ENCODE measurements at places on chromosomes 3 and 15.

GRCh38 chr3:188869628-188870027 is 302.1 kb upstream of the TPRG1 start:
- no peak for DNase-seq

DNA sequence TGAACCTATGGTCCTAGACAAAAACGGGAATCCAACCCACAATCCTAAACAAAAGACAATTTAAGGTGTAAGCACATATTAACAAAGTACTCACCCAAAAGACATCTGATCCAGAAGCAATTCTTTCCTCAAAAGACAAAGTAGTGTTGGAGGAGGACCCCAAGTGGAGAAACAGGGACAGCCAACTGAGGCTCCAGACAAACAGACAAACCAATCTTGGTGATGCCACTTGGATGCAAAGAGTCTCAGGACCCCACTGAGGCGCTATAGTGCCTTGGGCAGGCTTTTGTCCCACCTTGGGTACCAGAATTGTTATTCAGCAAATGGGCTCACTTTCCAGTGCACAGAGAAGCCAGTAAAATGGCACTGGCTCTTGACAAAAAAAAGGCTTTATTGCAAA is 613.8 kb downstream of the DIPK2A start:
- DNase-seq = no peak

DNA sequence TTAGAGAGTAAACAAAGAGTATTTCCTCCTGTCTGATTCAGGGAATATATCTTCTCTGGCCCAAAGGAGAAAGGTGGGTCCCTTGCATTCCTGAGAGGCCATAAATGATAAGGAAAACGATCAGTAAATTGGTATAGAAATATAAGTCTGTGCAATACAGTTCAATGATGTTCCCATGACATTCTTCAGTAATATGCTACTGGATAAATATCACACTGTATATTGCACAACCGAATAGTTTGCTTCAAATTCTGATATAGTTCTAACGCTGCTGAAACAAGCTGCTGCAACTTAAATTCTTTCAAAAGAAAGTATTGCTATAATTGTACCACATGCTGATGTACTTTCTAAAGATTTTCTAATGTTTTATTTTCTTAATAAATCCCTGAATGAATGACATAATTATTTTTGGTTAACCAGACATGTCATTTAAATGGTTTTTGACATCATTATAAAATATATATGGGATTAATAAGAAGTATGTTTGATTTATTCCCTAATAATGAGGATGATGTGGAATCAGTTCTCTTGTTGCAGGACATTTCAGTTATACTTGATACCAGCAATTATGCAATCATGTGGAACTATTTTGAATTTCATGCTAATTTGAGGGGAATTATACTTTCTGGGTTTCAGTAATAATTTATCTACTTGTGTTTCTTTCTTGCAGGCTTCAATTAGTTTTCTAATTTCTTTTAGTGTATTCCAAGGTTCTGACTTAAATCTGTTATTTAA is 44.9 kb downstream of the FGF7 start:
- no peak for DNase-seq

- no peak for DNase-seq
These were observed 81.5 kb downstream of the GAP43 start for GRCh38 chr3:115704661-115705338.

DNA sequence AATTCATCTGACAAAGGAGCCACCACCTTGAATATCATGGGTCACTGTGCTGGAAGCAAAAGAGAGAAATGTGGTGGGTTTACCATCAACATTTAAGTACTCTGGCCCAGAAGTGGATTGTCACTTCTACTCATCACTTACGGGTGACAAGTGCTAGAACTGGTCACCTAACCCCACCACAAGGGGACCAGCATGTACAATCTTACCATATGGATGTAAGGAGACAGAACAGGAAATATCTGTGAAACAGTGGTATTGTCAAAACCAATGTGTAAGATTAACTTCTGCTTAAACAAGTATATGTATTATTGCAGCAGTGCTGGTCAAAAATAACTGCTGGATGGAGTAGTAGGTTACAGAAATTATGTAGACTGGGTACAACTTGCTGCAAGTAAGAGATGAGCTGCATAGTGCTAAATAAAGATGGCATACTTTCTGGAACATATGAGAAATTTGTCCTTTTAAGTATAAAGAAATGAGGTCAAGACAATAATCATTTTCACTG is 171.8 kb downstream of the POTEB3 start:
- no peak for DNase-seq

DNA sequence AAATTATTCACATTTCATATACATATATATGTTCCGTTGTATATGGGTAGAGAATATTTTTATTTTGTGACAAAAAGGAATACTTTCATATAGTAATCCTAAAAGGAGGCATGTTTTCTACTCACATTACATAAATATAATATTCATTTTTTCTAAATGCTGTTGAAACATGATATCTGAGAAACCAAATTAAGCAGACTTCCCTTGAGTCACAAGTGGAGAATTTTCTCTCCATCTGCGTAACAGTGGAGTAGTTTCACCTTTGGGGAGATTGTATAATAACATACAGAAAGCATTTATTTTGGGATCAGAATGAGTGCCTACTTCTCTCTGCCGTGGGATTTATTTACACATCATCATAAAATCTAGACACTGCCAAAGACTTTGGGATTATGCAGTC is 849.8 kb downstream of the NSUN3 start:
- DNase-seq = no peak

GRCh38 chr15:44193651-44194322 is 1.3 kb downstream of the FRMD5 start:
- no peak for DNase-seq

GRCh38 chr3:178271740-178272387 is 264.4 kb upstream of the KCNMB2 start:
- no peak for DNase-seq

GRCh38 chr3:192299921-192300320 is 427.4 kb downstream of the FGF12 start:
- no peak for DNase-seq

DNA sequence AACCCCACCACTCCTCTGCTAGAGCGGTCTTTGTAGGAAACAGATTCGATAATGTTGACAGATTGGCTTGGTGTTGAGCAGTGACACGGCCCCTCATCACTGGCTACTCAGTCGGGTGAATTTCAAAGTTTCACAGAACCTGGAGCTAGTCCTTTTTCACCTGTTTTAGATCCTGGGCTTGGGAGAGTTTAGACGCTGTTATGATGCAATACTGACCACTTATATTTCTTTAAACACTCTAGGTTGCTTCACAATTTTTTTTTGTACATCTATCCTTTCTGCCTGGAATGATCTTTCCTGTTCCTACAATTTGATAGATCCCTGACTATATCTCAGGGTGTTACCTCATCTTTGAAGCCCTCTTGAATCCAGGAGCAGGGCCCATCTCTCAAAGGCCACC is 97.1 kb upstream of the ATP10A start:
- no peak for DNase-seq

GRCh38 chr3:188421151-188421821 is 267.3 kb downstream of the LPP start:
- no peak for DNase-seq

DNA sequence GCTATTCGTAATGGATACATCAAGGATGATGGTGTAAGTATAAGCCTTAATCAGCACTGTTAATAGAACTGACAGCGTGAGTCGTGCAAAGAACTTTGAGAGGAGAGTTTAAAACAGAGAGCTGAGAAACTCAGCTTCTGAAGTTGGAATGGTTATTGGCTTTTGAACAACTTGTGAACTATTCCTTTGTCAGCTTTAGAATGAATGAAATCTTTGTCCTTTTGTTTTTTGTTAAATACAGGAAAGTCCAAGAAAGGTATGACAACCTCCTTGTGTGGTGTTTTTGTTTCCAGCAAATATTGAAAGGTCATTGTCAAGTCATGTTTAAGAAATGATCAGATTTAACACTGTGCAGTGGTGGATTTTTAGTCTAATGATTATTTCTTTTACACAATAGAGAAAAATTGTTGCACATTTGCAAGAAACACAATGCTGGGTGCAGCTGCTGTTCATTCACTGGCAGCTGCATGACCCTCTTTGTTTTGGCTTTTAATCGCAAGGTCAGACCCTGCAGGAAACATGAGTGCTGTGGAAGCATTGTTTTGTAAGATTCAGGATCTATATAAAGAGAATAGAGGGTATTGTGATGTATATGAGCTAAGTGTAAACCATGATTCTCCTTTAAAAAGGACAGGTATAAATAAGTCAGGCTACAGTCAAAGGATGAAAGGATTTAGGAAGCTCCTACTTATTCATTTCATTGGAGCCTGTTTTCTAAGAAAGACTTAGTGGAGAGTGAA is 21.7 kb upstream of the ABHD10 start:
- no peak for DNase-seq

DNA sequence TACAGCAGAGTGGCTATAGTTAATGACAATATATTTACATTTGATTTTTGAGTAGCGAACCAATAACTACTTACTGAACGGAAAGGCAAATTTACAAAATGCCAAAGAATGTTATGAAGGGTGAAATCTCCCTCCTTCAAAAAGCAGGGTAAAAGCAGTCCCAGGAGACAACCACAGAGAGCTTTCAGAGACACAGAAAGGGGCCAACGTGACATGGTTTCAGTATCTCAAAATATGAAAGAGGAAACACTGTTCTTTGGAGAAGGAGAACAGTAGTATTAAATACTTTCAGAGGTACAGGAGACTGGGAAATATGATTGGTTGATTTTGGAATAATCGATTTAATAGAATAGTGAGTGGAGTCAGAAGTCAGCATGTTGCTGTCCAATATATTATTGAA is 52.3 kb upstream of the ROBO1 start:
- DNase-seq = no peak

GRCh38 chr3:20394243-20394642 is 208.2 kb upstream of the SGO1 start:
- no peak for DNase-seq

DNA sequence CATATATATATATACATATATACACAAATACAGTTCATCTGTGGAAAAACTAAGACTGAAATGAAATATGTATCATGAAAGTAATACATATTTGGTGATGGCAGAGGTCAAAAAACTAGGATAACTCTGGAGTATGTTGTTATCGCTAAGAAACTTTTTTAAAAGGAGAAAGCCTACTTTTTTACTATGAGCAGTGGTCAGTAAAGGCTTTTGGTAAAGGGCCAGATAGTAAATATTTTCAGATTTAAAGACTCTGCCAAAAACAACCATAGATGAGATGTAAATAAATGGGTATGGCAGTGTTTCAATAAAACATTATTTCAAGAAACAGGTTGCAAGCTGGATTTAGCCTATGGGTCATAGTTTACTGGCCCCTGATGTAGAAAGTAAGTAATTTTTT is 93.8 kb upstream of the TGFBR2 start:
- no peak for DNase-seq

DNA sequence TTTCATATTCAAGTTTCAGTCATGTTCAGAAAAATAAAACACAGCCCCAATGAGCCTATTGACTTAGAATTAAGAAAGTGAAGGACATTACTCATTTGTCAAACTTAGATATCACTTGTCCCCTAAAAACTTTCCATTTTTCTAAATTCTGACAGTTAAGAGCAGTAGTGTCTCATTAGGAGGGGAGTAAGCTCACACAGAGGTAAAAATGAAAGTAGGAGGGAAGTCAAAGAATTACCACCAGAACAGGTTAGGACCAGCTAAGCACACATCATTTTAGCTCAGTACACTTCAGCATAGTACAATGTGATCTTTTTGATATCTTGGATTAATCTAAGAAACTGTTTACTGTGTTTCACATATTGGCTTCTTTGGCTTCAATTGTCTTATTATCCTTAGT is 64.3 kb downstream of the OSTN start:
- no peak for DNase-seq

DNA sequence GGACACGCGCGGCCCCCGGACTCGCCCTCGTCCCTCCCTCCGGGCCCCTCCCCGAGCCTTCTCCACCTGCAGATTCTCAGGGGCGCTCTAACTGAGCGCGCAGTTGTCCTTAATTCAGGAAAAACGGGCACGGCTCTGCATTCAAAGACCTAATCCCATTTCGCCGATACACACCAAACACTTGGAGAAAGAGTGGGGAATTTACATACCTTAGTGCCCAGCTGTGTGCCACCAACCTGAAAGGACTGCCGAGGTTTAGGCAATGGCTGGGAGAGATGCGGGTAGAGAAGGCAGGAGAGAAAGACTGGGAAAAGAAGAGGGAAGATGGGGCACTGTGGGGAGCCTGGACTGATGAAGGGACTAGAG is 21.8 kb downstream of the IGDCC3 start:
- no peak for DNase-seq

DNA sequence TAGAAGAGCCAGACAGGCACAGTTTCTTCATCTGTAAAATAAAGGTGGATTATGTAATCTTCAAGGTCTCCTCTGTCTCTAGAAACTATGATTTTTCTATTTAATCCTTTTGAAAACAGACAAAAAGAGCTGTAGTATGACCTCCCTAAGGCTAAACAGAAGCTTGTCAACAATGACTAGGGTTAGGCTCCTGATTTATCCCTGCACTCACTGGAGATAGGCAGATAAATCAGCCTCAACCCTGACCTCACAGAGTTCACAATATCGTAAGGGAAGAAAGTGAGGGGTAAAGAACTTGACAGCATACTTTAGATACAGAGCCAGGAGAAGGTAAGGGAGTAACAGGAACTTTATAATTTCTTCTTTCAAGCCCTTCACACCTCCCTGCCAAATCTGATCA is 124.8 kb downstream of the TMCC1 start:
- no peak for DNase-seq

GRCh38 chr3:5388091-5388490 is 200.6 kb downstream of the EDEM1 start:
- DNase-seq = no peak

GRCh38 chr3:156038869-156039268 is 81.5 kb upstream of the KCNAB1 start:
- DNase-seq = no peak

GRCh38 chr3:186178412-186178811 is 69.5 kb upstream of the ETV5 start:
- DNase-seq = no peak

DNA sequence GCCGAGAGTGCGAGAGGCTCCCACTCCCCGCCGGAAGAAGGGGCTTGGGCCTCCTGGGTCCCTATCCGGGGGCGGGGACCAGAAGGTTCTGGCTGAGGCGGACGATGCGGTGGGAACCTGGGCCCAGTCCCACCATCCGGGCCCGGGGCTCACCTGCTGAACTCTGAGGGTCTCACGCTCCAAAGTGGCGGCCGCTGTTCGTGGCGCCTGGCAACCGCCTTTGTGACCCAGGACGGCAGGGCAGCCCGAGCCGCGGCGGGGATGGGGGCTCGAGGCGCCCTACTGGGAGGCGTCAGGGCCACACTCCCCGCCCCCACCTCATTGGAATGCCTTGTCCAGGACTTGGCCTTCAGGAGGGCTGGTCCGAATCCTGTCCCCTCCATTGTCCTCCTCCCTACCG is at the start of gene FANCD2OS:
Gene FANCD2OS (minus strand): TSS at position 165 of the 400 bp plus-strand sequence. CDS start 3,481 bp downstream, outside the sequence.
- no peak for DNase-seq

DNA sequence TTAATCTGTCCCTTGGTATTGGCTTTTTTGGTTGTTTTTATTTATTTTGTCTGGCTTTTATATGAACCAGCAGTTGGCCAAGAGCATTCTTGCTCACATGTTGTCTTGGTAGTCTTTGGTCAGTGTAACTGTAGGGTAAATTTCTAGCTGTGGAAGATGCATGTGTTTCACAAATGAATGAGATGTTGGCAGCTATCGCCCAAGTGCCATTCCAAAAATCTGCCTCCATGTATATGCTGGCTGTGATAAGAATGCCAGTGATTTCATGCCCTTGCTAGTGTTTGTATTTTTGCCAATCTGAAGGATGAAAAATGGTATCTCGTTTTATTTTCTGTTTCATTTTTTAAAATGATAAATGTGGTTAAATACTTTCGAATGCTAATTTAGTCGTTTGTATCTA is 50.1 kb downstream of the TLNRD1 start:
- no peak for DNase-seq

GRCh38 chr3:113288881-113289280 is 77.5 kb downstream of the BOC start:
- no peak for DNase-seq

Measured in CD4-positive, alpha-beta T cell treated with Interferon gamma for 1 hour (primary cell).